ENCODE measurements at places on chromosomes 5 and 9.

DNA sequence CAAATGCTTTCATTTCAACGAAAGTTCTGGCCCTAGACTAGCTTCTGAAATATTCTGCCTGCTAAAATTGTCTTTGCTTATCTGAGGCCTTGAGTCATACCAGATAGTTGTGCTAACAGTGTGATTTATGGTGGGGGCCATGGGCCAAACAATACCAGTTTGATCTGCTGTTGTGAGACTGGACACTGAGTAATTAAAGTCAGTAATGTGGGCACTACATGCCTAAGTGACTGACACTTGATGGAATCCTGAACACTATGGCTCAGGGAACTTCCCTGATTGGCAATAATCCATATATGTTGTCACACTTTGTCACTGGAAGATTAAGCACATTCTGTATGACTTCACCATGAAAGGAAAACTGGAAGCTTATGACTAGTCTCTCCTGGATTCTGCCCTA is 127.6 kb upstream of the CYLC2 start:
- no peak for DNase-seq

DNA sequence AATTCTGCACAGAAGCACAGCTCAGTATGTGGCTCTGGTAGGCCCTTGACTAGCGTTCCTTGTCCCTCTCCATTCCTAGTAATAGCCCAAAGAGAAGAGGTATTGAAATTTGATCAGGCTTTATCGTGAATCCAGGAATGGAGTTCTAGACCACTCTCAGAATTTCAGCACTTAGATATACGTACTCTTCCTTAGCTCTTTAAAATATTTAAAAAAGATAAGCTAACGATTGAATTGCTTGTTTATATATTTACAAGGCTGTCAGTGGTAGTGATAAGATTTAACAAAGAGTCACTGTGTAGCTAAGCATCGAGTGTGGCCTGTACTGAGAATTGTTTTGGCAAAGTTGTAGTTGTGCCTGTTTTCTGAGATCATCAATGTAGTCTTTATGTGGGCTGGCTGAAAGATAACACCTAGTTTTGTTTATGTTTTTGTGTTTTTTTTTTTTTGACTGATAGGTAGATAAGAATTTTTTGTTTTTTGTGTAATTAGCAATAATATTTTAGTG is 2.5 kb downstream of the KIAA1958 start:
- no peak for DNase-seq

GRCh38 chr5:119117237-119117636 is 46.4 kb downstream of the DMXL1 start:
- no peak for DNase-seq

GRCh38 chr5:58523956-58524355 is 32.7 kb downstream of the GAPT start:
- DNase-seq = no peak
